Left lobe of liver (tissue), 2 donors: ENCODE measurements at places on chromosomes 12 and 14. TPM values are rescaled to one million over a fixed set of nuclear protein-coding genes. Genes with fewer than 3 reads are reported as not detected.

The MUCL1 gene
- total RNA-seq, result not detected

The CLEC12A gene
- 0.38 TPM for total RNA-seq

The SPTSSA gene
- total RNA-seq, result 14.8 TPM

The PLA2G1B gene
- total RNA-seq, result 3.0 TPM

The SSTR1 gene
- total RNA-seq, result 8.2 TPM

The TPPP2 gene
- total RNA-seq, result 4.6 TPM
